ENCODE measurements at places on chromosomes 2 and 18.

DNA sequence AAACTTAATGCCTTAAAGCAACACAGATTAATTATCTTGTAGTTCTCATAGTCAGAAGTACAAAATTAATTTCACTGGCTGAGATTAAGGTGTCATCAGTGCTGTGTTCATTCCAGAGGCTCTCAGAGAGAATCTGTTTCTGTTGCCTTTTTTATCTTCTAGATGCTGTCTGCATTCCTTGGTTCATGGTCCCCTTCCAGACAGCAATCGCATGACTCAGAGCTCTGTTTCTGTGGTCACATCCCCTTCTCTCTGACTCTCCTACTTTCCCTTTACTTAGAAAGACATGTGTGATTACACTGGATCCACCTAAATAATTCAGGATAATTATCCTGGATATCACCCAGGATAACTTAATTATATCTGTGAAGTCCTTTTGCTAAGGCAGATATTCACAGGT, 148.6 kb downstream of the MAIP1 start:
- DNase-seq = peak; percentile 22

GRCh38 chr2:220434385-220434784, 807.0 kb downstream of the SLC4A3 start:
- peak; percentile 53 for DNase-seq

GRCh38 chr2:224022486-224022885, 16.6 kb downstream of the SERPINE2 start:
- DNase-seq = no peak

- no peak for DNase-seq
Measured at GRCh38 chr18:53780666-53781065, 443.8 kb downstream of the MBD2 start.

- DNase-seq = no peak
Measured at GRCh38 chr2:63218800-63219526, 168.3 kb downstream of the OTX1 start.

- no peak for DNase-seq
Measured at GRCh38 chr2:192159736-192160135, 35.0 kb downstream of the TMEFF2 start.
